ENCODE measurements at places on chromosomes 3 and 15.

GRCh38 chr15:97463696-97464095 lies 496.8 kb upstream of the ARRDC4 start:
- no peak for DNase-seq

GRCh38 chr3:24086617-24087404 lies 141.7 kb downstream of the NR1D2 start:
- DNase-seq: no peak

GRCh38 chr3:113953677-113954076 lies 5.9 kb downstream of the ZDHHC23 start:
- no peak for DNase-seq

- DNase-seq: no peak
Observed at GRCh38 chr3:177807150-177807875, 610.0 kb upstream of the TBL1XR1 start.

DNA sequence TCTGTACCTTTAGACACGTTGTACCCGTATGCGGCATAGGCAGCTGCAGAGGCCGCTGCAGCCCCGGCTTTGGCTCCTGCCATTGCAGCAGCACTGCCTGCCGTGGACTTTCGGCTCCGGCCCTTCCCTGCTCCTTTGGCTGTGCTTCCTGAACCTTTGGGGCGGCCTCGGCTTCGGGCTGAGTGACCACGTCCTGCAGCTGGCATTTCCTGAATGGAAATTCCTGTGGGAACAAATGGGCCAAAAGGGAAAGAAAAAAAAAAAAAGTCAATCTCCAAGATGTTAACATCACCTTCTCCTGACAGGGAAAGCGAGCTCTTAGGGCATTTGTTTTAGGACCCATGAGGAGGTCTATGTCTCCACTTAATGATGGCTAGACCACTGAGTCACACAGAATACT lies 29.6 kb downstream of the CHAC1 start:
- no peak for DNase-seq

GRCh38 chr3:191873736-191874135 lies 412.8 kb downstream of the PYDC2 start:
- DNase-seq: no peak

GRCh38 chr3:10187944-10188343 lies 23.2 kb downstream of the IRAK2 start:
- DNase-seq: no peak

DNA sequence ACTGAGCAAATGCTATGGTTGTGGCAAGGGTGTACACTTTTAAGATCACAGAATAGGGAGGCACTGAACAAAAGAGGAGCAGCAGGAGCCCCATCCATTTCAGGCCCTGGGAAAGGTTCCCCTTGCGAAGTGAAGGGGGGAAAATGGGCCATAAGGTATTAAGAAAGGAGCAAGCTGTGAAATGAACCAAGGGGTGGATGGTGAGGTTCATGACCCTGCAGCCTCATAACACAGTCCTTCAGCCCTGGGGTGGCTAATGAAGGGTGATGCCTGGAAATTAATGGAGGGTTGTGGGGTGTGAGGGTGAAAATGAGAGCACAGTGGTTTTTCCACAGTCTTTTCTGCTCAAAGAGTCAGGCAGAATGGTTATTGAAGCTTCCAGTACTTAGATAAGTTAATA lies 150.1 kb downstream of the PDZRN3 start:
- no peak for DNase-seq

DNA sequence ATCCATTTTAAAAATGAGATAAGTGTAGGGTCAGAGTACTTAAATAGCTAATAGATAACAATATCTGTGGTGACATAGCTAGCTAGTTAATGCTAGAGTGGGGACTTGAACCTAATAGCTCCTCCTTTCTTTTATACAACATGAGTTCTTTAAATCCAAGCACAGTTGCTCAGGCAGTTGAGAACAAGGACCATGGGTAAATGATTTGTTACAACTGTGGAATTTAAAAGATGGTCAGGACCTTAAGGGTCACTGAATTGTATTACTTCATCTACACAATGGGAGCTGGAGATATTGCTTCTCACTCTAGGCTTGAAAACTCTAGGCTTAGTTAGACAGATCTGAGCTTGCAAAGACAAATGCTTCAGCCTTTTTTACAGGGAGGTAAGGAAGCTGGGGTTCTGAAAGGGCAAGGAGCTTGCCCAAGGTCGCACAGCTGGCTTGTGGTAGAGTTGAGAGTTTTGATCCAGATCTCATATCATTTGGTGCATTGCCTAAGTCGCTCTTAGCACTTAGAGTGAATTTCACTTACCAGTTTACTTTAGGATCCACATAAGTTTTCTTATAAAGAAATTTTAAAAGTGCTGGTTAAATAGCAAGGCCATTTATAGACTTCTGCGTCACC lies 90.2 kb downstream of the EDEM1 start:
- no peak for DNase-seq

DNA sequence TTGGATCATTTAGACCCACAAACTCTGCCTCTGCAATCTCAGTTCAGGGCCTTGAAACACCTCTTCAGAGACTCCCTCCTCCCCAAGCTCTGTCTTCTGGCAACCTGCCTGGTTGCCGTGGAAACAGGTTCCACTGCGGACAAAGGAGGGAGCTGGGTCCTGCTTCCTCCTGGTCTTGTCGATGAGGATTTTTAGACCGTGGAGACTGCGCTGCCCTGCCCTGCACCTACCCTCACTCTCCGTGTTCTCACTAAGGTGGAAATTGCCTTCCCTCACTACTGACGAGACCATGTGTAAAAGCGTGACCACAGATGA lies at the start of gene RTP1:
RTP1 (plus strand) TSS at position 152 of the 315 bp plus-strand sequence; CDS start at position 182, 30 bp downstream.
- no peak for DNase-seq

DNA sequence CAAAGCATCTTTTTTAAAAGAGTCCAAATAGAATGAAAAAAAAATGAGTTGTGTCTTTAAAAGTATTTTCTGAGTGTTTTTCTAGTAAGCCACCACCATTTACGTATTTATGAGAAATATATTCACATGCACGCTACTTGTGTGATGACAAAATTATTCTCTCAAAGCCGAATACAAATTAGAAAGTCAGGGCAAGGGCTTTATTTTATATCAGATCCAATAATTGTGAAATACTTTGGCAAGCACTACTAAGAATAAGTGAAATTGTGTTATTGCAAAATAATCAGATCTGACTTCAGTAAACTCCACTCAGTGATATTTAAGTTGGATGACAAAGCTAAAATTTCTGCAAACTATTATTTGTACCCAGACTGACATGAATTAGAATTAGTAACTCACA lies 589.3 kb upstream of the KCNMB2 start:
- peak; percentile 36 for DNase-seq

DNA sequence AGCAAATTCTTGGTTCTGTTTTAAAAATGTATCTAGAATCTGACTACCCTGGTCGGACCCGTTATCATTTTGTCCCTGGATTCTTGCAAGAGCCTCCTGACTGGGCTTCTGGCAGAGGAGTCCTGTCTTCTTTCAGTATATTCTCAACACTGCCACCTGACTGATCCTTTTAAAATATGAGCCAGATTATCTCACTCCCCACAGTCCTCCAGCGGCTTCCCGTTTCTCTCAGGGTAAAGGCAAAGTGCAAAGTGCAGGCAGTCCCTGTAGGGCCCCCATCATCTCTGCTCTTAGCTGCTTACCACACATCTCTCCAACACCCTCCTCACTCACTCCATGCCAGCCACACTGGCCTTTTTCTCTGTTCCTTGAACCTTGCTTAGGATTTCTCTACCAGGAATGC lies 28.4 kb downstream of the CRTC3 start:
- DNase-seq: no peak

GRCh38 chr3:15064299-15064834 lies 748 bp downstream of the MRPS25 start:
- DNase-seq: no peak

- DNase-seq: no peak
Observed at GRCh38 chr3:165254812-165255211, 58.6 kb upstream of the SLITRK3 start.

DNA sequence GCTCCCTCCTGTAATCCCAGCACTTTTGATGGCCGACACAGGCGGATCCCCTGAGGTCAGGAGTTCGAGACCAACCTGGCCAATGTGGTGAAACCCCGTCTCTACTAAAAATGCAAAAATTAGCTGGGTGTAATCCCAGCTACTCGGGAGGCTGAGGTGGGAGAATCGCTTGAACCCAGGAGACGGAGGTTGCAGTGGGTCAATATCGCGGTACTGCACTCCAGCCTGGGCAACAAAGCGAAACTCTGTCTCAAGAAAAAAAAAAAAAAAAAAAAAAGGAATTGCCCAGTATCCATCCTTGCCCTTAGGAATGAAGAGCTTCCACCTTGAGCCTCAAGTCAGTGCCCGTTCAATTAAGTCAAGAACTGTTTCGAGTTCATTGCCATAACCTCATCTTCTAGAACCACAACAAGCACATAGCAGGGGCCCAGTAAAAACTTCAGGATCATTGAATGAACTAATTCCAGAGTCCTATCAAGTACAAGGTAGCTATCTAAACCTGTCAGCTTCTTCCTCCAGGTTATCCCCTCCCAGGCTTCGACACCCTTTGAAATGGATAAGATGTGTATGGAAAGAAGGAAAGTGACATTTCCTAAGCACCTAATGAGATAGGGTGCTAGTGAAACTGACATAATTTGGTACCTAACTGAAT lies 826 bp downstream of the DBR1 start:
- no peak for DNase-seq

DNA sequence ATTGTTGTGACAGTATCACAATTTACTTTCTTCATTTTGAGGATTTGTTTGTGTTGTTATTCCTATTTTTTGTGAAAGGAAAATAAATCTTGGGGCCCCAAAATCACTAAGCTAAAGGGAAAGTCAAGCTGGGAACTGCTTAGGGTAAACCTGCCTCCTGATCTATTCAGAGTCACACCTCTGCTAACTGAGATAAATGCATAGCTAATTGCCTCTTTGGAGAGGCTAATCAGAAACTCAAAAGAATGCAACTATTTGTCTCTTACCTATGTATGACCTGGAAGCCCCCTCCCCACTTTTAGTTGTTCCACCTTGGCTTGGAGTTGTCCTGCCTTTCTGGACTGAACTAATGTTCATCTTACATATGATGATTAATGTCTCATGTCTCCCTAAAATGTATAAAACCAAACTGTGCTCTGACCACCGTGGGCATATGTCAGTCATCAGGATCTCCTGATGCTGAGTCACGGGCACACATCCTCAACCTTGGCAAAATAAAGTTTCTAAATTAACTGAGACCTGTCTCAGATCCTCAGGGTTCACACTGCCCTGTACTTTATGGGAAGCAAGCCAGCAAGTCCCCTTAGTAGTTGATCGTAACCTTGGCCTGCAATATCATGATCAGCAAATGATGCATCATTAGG lies 523.2 kb upstream of the GOLIM4 start:
- DNase-seq: no peak

- no peak for DNase-seq
Observed at GRCh38 chr3:55173504-55173903, 245.6 kb upstream of the LRTM1 start.

- no peak for DNase-seq
Observed at GRCh38 chr3:152230370-152230769, 38.4 kb upstream of the MBNL1 start.

- DNase-seq: no peak
Observed at GRCh38 chr3:59953104-59953503, 903.3 kb upstream of the CFAP20DC start.

DNA sequence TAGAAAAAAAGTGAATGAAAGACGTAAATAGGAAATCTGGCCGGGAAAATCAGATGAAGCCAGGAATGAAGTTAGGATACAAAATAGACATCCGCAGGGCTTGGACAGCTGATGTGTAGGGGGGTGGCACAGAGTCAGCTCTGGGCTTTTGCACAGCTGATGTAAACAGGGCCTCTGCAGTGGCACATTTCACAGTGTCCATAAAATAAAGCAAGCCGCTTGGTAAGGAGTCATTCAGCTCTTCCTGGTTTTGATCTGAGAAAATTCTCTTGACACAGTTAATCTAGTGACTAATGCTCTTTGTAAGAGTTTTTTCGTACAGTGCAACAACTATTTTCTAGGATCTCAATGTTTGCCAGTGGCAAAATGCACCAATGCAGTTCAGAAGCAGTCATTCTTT lies 153.3 kb downstream of the USP13 start:
- no peak for DNase-seq

GRCh38 chr3:115401851-115402501 lies 221.3 kb upstream of the GAP43 start:
- no peak for DNase-seq

DNA sequence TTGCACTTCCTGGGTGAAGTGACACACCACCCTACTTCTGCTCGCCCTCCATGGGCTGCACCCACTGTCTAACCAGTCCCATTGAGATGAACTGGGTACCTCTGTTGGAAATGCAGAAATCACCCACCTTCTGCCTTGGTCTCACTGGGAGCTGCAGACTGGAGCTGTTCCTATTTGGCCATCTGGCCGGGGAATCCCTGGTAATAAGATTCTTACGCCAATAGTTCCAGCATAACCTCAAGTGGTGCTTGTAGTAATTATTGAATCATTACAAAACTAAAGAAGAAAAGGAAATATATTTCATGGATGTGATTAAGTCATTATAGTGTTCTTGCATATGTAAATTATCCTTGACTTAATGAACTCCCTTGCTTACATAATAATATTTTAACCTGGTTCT lies 841.9 kb downstream of the CADM2 start:
- DNase-seq: no peak

- DNase-seq: no peak
Observed at GRCh38 chr15:71187526-71187925, 72.3 kb downstream of the THSD4 start.

DNA sequence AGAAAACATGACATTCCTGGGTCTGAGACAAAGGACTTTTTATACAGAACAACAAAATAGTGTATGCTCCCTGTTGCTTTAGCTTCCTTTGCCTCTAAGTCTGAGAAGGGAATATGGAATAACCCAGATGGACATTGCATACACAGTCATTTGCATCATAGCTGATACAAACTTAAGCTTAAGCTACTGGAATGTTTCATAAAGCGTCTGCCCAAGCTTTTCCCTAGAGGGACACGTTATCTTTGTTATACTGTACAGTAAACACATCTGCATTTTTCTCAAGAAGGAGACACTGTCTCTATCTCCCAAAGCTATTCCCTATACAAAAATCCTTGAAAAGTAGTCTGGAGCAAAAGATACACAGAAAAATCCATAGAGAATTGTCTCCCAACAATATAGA lies 775.0 kb downstream of the DIPK2A start:
- no peak for DNase-seq

DNA sequence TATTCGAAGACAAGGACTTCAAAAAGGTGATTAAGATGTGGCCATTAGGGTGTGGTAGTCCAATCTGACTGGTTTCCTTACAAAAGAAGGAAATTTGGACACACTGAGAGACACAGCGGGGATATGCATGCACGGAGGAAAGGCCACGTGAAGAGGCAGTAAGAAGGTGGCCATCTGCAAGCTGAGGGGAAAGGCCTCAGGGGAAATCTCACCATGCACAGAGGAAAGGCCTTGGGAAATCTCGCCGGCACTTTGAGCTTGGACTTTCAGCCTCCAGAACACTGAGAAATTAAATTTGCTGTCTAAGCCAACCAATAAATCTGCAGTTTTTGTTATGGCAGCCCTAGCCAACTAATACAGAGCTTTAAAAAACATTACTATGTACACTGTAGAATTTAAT lies 78.8 kb downstream of the DLG1 start:
- DNase-seq: no peak

DNA sequence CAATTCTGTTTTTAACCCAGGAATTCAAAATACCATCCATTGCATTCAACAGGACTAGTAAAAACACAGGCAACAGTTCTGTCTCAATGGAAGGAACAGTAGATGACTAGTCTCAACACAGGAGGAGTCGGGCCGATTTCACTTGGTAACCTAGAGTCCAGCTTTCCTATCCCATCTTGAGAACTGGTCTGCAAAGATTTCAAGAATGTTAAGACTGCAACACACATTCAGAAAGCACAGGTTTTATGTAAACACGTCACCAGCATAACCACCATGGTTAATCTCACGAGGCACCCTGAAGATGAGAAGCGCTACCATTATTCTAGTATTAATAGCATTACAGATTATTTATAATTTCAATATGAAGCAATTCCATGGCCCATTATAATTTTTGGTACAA lies 22.0 kb downstream of the UQCC5 start:
- DNase-seq: no peak

Data from fibroblast of the conjunctiva (primary cell).